ENCODE measurements at places on chromosomes 4 and X.

GRCh38 chr4:107419052-107419451, 301.0 kb downstream of the PAPSS1 start:
- DNase-seq, result no peak

- DNase-seq, result no peak
Observed at GRCh38 chr4:75736862-75737261, 12.5 kb downstream of the USO1 start.

DNA sequence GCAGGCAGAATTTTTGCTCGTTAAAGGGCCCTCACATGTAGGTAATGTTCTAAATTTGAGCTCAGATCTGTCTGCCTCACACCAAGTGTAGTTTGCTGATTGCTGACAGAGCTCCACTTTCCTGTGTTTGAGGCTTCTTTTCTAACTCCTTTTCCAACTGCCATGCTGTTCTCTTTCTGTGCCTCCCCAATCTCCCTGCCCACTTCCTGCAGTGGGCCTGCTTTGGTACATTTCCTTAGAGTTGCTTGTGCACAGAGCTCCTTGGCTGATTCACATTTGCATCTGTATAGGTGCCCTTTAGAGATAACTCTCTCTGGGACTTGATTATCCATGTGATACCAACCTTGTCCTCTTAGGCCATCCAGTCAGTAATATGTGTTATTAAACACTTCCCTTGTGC, 4.5 kb downstream of the MED28 start:
- DNase-seq, result no peak

GRCh38 chr4:156374069-156374468, 420.4 kb upstream of the CTSO start:
- no peak for DNase-seq

DNA sequence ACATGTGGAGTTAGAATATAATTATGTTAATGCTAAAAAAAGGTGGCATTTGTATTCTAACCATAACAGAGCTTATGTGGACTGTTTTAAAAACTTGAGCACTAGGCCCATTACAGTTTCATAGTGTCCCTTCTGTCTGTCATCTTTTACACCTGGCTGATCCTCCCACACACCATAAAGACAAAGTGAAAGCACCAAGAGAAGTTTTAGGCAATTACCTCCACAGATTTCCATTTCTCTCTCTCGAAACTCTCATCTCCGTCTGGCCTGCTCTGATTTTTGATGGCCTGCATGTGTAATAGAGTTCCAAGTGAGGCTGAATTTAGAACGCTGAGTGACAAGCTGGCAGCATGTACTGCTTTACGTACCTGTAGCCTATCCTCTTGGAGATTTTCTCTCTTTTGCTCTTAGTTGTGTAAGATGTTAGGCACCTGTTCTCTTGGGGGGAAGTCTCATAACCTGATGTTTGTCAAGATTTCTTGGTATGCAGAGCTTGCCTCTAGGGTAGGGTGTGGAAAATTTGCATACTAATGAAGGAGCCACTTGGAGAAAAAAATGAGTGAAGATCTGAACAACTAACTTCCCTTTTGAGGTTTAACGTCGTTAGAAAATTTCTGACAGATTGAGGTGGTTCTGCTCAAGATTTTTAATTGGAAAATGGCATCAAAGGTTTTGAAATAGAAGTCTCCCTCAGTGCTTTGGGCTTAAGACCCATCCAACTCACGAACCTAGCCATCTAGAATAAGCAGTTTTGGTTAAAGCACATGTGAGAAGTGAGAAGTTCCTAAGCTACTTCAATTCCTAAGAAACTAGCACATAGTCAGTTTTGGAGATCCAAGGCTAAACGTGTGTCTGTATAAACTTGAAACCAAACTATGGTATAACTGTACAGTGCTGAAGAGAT, 57.6 kb upstream of the RAP1GDS1 start:
- no peak for DNase-seq

DNA sequence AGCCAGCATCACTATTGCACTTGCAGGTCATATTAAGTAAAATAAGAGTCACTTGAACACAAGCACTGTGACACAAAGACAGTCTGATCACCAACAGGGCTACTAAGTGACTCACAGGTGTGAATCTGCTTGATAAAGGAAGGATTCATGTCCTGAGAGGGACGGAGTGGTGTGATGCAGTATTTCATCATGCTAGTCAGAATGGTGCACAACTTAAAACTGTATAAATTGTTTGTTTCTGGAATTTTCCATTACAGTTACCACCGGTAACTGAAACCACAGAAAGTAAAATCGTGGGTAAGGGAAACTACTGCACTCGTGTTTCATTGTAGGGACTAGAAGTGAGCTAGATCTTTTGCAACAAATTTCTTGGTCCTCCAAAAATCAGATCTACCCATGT, 109.7 kb downstream of the ELOVL6 start:
- no peak for DNase-seq

DNA sequence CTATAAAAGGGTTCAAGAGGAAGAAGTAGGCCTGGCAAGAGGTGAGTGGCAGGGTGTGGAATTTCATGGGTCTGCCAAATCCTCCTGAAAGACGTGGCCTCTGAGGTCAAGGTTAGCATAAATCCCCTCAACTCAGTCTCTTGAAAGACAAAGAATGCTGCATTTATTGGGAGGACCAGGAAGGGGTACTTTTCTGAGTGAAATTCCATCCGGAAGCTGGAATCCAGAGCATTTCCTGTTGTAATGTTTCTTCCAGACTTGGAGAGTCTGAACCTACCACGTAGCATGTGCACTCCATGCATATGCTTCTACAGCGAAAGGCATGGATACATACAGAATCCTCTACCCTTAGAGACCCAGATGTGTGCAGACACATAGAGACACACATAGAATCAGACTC, 13.4 kb upstream of the FGD1 start:
- DNase-seq, result no peak

DNA sequence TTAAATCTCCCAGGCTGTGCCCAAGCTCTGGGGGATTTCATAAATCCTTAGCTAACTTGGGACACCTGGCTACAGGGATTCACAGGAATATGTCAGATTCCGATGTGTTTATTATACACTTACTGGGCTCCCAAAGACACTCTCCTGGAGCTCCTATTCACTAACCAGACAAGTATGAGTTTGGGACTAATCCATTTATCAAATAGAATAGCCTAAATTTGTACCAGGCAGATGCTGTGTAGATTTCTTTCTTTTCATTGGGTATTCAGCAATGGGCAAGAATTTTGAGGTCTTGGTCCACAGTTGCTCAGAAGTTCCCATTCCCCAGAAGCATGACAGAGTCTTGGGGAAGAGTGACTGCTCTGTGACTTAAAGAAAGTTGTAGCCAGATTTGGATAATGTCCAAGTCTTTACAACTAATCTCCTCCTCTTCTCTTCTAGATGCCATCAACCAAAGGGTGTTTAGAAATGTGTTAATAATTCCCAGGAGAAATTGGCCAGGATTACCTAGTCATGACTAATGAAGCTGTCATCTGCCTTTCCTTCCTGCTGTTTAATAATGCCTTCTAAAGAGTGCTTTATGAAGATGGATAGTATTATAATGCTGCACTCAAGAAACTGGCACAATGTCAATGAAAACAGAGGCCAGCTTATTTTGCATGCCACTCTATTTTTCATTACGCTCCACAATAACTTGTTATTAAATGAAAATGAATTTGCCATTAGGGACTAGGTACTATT, 120.9 kb downstream of the CHIC2 start:
- no peak for DNase-seq

DNA sequence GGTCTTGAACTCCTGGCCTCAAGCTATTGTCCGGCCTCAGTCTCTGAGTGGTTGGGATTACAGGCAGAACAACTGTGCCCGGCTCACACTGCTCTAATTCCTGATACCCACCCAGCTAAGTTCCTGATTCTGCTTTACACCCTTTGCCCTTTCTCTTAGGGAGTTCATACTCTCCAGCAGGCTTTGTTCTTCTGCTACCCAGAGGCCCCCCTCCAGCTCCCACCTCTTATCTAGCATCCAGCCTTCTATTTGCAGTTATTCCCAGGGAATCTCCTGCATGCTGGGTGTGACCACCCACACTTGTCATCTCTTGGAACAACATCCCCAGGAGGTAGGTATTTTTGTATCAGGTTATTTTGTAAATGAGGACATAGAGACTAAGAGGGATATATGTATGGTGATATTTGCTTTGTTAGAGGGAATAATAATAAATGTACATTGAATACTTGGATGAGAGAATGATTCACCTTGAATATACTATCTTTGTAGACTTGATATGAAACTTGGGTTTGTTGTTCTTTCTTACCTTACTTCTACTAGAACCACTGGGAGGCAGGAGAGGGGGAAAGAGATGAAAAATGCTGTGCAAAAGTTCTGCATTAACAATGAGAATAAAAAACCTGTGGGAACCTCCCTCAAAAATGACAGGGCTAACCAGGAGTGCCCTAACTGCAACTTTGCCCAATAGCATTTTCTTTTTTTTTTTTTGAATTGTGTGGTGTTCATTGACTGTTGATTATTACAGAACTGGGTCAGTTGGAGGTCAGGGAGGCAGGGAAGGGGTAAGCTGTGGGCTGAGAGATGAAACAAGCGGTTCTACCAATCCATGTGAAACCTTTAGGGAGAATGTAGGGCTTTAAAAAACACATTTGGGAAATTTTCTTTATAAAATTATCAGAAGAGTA, 157.4 kb downstream of the SPRY1 start:
- DNase-seq, result no peak

- DNase-seq, result no peak
Observed at GRCh38 chrX:81354954-81355353, 153.1 kb downstream of the SH3BGRL start.

DNA sequence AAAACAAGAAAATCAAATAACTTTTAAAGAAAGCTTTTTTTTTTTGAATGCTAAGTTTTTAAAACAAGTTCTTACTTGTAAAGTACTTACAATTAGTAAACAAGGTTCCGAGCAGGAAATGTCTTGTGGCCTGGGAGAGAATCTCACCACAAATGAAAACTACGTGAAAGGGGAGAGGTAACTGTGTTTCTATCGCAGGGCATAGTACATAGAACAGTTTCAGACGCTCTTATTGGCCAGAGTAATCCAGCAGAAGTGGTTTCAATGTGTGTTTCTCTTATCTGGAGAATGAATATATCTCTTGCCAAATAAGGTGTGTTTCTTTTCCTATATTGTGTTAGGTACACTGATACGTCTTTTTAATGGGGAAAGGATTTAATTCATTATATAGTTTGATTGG, at the start of gene PLAC8:
PLAC8 (minus strand) TSS at position 154 of the 400 bp plus-strand sequence. CDS start 6,808 bp downstream, outside the sequence.
- no peak for DNase-seq

DNA sequence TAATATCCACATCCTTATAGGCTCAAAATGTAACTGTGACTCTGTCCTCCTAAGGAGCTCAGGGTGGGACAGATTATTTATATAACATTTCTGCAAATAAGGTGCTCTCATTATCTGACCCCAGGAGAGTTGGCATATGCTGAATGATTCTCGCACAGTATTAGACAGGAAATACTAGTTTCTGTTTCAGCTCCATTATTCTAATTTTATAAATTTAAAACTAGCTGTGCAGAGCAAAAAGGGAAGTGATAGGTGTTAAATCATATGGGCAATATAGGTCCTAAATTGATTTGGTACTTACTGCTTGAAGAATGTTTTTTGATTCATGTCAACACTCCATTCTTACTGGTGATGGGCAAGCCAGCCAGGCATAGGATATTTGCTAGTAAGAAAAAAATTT, 141.5 kb downstream of the GLRA2 start:
- DNase-seq, result no peak

DNA sequence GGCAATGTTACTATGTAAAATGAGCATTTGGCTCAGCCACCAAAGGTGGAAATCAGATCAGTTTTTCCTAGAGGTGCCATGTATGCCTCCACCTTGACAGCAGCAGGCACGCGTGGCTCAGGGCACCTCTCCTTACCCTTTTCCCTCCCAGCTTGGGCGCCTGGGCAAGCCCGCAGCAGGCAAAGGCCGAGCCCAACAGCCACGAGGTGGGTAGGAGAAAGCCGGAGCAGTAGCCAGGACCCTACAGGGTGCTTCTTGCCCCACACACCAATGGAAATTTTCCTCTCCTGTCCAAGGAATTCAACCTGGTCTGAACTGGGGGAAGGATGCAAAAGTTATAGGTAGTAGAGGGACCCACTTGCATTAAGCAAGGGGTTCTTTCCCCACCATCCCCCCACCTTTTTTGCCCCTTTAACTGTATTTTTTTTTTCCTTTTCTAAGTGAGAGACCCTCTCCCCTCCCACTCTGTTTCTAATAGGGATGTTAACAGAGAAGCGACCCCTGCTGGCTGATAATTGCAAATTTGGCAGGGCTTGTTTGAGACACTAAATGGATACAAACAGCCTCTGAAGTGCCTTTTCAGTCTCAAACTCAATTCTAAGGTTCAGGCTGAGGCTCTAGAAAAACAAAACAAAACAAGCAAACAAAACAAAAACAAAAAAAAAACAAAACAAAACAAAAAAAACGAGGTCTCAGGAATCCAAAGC, 895.1 kb downstream of the PCDH18 start:
- no peak for DNase-seq

DNA sequence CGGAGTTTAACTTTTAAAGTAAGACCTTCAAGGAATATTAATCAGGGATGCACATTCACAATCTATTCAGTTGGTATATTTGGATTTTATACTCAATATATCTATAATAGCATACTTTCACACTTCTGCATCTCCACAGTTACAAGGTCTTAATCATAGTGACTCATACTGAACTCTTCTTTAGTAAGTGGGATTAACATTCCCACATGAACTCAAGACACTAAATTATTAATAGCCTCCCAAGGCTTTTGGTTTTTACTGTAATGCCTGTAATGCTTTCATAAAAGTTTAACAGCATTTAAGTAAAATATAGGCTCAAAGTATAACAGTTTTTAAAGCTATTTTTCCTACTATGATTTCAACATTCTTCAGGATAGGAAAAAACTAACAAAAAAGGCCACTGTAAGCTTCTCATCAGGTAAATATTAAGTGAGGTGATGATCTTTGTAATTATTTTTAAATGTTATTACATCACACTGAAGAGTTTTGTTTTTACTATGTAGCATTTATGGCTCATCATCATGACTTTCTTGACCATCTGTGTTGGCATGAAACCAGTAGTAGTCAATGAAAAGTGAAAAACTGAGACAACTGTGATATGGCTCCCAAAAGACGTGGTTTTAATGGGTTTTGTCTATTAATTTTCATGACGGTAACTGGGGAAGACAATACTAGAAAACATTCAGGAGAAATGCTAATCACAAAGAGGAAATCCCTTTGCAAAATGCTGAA, 91.5 kb upstream of the GALNT7 start:
- no peak for DNase-seq

DNA sequence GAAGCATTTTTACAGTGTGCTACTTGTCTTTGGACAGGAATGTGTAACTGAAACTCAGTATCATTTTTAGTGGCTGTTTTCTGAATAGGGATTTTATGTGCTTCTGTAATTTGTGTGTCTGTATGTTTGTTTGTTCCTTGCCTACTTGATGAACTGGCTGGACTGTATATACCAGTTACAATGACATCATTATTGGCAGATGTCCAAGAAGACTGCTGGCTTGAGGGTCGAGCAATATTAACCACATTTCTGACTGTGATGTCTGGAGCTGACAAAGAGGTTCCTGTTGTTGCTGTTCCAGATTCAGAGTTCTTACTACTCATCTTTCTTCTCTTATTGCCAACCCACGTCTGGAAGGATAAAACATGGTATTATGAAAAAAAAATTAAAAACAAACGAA, 33.0 kb downstream of the HDX start:
- no peak for DNase-seq
